Activated gamma-delta T cell treated with anti-CD3 and anti-CD28 coated beads, Interleukin-2, amount 50 U/mL, for 16 hours (primary cell): ENCODE measurements at places on chromosomes 5 and 9.

DNA sequence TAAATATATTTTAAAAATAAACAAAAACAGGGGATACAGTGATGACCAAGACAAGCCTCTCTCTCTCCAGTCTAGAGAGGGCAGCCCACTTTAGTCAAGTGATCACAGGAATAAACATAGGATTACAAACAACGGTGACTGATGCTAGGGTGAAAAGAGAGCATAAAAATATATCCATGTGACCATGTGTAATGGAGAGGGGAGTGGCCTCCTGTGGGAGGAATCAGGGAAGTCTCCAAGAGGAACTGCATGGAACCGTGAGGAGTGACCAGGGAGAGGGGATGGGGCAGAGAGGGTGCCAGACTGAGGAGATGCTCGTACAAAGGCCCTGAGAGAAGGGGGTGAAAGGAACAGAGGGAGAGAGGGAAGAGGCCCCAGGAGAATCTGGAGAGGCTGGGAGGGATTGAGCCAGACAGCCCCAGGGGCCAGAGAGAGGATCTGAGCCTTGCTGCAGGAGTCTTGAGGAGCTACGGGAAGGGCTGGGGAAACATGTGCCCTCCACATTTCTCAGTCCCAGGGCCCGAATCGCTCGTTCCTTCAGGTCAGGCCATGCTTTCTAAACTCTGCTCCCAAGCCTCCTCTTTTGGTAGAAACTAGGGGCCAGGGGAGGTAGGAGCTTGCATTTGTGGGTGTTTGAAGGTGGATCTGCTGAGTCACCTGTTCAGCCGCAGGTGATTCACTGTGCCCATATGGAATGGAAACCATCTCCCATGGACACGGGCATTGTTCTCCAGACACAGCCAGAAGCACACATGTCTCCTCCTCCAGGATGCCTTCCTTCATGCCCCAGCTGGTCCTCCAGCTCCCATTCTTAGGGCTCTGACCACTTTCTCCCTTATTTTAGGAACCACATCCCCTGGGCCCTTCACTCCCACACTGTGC, 63.8 kb downstream of the PAX5 start:
- no peak for DNase-seq

- DNase-seq: no peak
Measured at GRCh38 chr5:43571237-43571636, 14.4 kb upstream of the PAIP1 start.

- no peak for DNase-seq
Measured at GRCh38 chr5:13659391-13659790, 285.1 kb downstream of the DNAH5 start.

DNA sequence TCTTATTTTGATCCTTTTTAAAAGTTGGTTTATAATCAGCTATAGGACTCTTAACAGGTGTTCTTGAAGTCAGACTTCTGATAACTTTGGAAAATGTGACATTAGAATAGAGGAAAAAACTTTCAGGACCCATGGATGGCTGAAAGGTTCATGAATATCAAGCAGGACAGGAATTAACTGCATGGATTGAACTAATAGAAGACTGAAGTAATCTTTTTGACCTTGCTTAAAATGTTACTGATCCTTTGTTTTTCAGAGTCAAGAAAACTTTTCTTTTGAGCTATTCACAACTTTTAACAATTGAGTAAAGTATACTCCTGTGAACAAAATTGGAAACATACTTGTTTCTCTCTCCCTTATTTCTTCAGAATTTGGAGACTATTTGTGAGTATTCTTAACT, 79.2 kb downstream of the PLK2 start:
- no peak for DNase-seq

DNA sequence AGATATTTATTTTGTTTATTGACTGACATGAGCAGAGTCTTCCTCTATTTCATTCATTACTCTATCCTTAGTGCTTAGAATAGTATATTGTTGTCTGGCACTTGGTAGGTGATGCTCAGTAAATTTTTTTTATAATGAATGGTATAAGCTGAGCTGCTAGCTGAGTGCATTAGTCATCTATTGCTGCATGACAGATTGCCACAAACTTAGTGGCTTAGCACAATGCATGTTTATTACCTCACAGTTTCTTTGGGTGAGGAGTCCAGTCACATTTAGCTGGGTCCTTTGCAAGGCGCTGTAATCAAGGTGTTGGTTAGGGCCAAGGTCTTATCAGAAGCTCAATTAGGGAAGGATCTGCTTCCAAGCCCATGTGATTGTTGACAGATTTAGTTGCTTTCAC, 23.1 kb downstream of the SMAD5 start:
- DNase-seq: no peak
